ENCODE measurements at places on chromosomes 11 and 22. TPM values are rescaled to one million over a fixed set of nuclear protein-coding genes. Genes with fewer than 3 reads are reported as not detected.

Gene FIBIN
- total RNA-seq, result 1.3 TPM

Gene SHANK2
- 8.6 TPM for total RNA-seq

Gene APOBEC3G
- 0.56 TPM for total RNA-seq

Gene ANKK1
- 1.2 TPM for total RNA-seq

Gene DKK3
- 222 TPM for total RNA-seq

Gene RAG2
- total RNA-seq, result not detected

Gene ASPHD2
- total RNA-seq, result 5.4 TPM

Gene CADM1
- 3.3 TPM for total RNA-seq

Gene GPHA2
- not detected for total RNA-seq

Gene CHRM4
- total RNA-seq, result not detected

Gene SEZ6L
- total RNA-seq, result not detected

Gene LMO2
- total RNA-seq, result 2.4 TPM

Gene KRTAP5-11
- not detected for total RNA-seq

Gene FREY1
- 0.21 TPM for total RNA-seq

Gene PKNOX2
- 0.71 TPM for total RNA-seq

Gene FBXO7
- total RNA-seq, result 59.4 TPM

Gene CSNK2A3
- total RNA-seq, result 0.33 TPM

Gene MRE11
- total RNA-seq, result 10.6 TPM

Gene NXPE2
- total RNA-seq, result not detected

Gene TNNT3
- 0.98 TPM for total RNA-seq

Gene DBX1
- not detected for total RNA-seq

Gene GAL
- total RNA-seq, result 8.5 TPM

Gene FAM83F
- total RNA-seq, result 23.5 TPM

Gene C2CD3
- total RNA-seq, result 6.2 TPM

Gene TYR
- not detected for total RNA-seq

Gene HEPHL1
- 0.79 TPM for total RNA-seq

Gene KLHL35
- 0.14 TPM for total RNA-seq

Gene PNPLA3
- 11.0 TPM for total RNA-seq

Gene SCUBE2
- not detected for total RNA-seq

Gene EHF
- total RNA-seq, result 160 TPM

Gene RNF26
- 15.0 TPM for total RNA-seq

Gene NARS2
- 19.4 TPM for total RNA-seq

Gene CRACR2B
- 3.0 TPM for total RNA-seq

Gene LUZP2
- 0.07 TPM for total RNA-seq

Gene UBQLNL
- not detected for total RNA-seq

Gene FAM111B
- total RNA-seq, result 9.5 TPM

Gene NAA40
- total RNA-seq, result 14.4 TPM

Gene PTGDR2
- total RNA-seq, result not detected

Gene MRGPRF
- 0.37 TPM for total RNA-seq

Gene OR10A2
- not detected for total RNA-seq

Gene DNAL4
- total RNA-seq, result 20.5 TPM

Gene FOSL1
- total RNA-seq, result 87.1 TPM

Gene NCAM1
- total RNA-seq, result not detected

Gene POTEH
- total RNA-seq, result not detected

Gene OR5L1
- not detected for total RNA-seq

Gene OR52N4
- total RNA-seq, result not detected

Gene RASL10A
- not detected for total RNA-seq

Measured in airway epithelial cell (primary cell).